ENCODE measurements at places on chromosomes 3 and 15.

- DNase-seq: peak; percentile 70
Measured at GRCh38 chr3:129365296-129366136, 62.9 kb downstream of the EFCAB12 start.

DNA sequence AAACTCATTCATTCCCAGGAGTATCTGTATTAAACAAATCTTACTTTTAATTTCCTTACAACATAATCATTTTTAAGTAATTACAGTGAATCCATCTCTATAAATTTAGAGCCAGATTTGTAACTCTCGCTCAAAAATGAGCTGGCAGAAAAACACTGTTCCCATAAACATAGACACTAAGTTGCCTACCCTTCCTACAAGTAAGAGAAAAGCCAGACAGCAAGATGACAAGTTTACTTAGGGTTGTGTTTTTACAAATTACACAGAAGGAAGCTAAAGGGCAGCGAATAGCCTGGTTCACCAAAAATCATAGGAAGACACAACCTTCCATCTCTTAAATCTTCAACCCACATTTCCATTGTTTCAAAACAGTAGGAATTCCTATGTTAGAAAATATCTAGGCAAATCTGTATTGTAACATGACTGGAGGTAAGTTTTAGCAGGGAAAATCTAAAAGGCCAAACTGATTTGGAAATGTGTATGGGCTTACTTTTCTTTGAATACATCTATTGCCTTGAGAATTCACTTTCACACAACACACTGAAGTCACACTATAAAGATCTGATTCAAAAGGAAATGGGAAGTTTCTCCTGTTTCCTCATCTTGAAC lies 21.7 kb downstream of the HERC1 start:
- DNase-seq: peak; percentile 88

GRCh38 chr3:102092617-102093466 lies 243.5 kb downstream of the NFKBIZ start:
- DNase-seq: no peak

- DNase-seq: no peak
Measured at GRCh38 chr3:151639418-151639740, 94.3 kb upstream of the AADACL2 start.

DNA sequence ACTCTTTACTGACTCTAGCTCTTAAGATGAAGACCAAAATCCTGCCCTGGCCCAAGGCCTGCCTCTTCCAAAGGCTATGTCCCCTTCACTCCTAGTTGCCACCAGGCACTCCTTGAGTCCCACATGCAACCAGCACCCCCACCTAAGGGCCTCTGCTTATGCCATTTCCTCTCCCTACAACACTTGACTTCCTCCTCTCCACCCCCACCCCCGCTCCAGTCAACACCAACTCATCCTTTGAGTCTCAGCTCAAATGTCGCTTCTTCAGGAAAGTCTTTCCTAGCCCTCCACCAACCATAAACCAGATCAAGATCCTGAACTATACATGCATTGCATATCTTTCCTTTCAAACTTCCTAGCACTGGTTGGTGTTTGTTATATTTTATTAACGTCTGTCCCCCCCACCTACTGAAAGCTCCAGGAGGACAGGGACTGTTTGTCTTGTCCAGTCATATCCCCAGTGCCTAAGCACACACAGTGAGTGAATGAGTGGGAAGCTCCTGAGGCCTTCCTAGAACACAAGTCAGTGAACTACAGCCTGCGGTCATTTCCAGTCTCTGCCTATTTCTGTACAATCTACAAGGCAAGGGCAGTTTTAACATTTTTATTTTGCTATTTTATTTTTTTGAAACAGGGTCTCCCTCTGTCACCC lies 7.3 kb downstream of the TBC1D2B start:
- peak; percentile 85 for DNase-seq

DNA sequence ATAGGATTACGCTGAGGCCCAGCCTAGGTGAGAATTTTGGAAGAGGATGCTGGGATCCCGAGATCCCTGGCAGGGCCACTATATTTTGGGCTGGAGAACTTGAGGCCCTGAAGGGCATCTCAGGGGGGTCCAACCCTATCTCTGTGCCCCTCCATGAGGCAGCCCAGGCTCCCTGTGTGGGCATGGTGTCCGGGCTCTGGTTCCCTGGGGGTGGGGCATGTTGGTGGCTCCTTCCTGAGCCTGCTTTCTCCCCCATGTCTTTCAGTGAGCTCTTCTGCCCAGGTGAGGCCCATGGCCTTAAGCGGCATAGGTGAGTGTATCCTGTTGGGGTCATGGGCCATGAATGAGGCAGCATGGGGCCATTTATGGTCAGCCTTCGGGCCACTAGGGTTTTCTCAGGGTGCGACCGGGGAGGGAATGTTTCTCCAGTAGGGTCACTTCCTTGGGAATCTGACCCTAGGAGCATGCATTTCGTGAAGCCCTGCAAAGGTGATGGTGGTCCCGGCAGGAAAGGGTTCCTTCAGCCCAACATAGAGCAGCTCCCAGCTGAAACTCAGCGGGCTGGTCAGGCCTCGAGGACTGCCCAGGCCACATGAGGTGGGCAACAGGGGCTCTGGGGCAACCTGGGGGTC lies 191.3 kb downstream of the UBE3A start:
- DNase-seq: no peak

DNA sequence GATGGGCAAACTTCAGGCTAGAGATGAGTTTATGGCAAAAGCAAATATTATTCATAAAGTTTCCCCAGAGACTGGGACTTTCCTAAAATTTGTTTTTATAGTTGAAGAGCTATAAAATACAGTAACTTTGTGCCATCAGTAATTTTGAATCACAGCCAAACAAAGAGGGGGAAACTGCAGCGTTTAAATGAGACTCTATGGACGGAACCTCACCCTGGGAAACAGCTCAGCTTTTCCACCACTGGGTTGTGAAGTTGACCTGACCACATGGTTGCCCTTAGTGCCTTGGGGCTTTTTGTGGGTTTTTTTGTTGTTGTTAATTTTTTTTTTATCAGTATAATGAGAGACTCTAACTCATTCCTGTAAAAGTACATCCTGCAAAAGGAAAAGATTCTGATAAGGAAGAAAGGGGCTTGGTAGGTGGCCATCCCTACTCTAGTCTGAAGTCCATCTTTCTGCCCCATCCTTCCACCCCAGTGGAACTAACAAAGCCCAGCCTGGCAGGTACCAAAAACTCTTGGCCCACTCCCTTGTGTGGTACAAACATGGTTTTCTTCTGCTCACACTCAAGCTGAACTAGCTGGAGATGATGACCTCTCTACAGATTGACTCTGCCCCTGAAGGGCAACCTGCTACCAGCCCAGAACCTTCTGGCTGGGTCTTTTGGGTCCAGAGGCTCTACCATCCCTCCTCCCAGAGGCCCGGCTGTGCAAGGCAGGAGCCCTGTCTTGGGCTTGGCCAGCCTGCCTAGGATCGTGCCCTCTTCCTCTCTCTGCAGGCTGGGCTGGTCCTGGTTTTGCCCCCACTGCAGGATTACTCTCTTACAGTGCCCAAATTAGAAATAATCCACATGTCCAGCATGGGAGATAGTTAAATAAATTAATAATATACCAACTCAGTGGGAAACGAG lies 41.2 kb downstream of the RLBP1 start:
- DNase-seq: peak; percentile 3

DNA sequence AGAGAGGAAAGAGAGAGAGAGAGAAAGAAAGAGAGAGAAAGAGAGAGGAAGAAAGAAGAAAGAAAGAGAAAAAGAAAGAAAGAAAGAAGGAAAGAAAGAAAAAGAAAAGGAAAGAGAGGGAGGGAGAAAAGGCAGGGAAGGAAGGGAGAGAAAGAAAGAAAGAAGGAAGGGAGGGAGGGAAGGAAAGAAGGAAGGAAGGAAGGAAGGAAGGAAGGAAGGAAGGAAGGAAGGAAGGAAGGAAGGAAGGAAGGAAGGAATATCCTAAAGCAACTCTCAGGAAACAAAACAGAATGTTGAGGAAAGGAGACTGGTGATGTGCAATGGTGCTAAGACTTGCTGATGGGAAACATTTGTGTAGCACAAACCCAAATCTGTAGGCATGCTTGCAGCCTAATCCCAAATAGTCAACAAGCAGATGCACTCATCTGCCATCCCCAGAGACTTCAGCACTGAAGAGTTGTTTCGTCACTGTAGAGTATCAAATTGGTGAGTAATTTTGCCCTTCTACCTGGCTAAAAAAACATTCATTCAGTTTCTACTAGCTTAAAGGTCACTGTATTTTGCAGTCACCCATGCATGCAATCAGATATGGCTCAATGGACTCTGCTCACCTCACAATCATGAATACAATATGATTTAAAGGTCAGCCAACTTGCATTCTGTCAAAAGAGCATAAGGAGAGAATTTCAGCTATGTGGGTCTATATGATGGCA lies 480.3 kb downstream of the FGF12 start:
- DNase-seq: no peak

- no peak for DNase-seq
Measured at GRCh38 chr3:170205302-170205701, 16.9 kb upstream of the PRKCI start.
